ENCODE measurements at places on chromosomes 12 and 14. TPM values are rescaled to one million over a fixed set of nuclear protein-coding genes. Genes with fewer than 3 reads are reported as not detected.

- no peak overlapping the region for H3K4me3 ChIP-seq
- H3K27ac ChIP-seq = no peak overlapping the region
- H3K4me1 ChIP-seq = peaks cover 33% of the 10 kb centered on the region
Observed at GRCh38 chr14:88017535-88017934, 12.6 kb downstream of the GPR65 start.

MYF5 gene
- polyA plus RNA-seq = not detected

- no peaks in the 10 kb centered on the region for H3K27me3 ChIP-seq
- no peak for DNase-seq
- no peak overlapping the region for H3K4me3 ChIP-seq
- H3K27ac ChIP-seq = no peak overlapping the region
Observed at GRCh38 chr12:128312661-128313060, 45.7 kb downstream of the TMEM132C start.

GRCh38 chr14:100028990-100029677, 36.1 kb upstream of the EVL start:
- H3K27me3 ChIP-seq = no peaks in the 10 kb centered on the region
- no peaks in the 10 kb centered on the region for H3K4me1 ChIP-seq
- DNase-seq = no peak
- peak overlapping the region; percentile 79 for H3K27ac ChIP-seq
- H3K36me3 ChIP-seq = no peaks in the 10 kb centered on the region
- no peak overlapping the region for H3K4me3 ChIP-seq

DNA sequence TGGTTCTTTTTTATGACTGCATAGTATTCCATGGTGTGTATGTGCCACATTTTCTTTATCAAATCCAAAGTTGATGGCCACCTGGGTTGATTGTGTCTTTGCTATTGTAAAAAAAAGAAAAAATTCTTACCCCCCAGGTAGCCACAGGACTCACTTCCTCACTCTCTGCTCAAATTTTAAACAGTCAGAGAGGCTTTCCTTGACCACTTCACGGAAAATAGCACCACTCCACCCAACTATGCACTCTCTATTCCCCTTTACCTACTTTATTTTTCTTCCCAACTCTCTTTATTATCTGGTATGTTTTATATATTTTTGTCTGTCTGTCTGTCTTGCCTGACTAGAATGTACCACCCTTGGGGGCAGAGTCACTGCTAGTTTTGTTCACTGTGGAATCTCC, 205.3 kb downstream of the BTG1 start:
- H3K36me3 ChIP-seq = no peaks in the 10 kb centered on the region
- no peak overlapping the region for H3K4me3 ChIP-seq
- no peaks in the 10 kb centered on the region for H3K4me1 ChIP-seq
- no peak for DNase-seq

RNASE3 gene
- polyA plus RNA-seq = not detected

DNA sequence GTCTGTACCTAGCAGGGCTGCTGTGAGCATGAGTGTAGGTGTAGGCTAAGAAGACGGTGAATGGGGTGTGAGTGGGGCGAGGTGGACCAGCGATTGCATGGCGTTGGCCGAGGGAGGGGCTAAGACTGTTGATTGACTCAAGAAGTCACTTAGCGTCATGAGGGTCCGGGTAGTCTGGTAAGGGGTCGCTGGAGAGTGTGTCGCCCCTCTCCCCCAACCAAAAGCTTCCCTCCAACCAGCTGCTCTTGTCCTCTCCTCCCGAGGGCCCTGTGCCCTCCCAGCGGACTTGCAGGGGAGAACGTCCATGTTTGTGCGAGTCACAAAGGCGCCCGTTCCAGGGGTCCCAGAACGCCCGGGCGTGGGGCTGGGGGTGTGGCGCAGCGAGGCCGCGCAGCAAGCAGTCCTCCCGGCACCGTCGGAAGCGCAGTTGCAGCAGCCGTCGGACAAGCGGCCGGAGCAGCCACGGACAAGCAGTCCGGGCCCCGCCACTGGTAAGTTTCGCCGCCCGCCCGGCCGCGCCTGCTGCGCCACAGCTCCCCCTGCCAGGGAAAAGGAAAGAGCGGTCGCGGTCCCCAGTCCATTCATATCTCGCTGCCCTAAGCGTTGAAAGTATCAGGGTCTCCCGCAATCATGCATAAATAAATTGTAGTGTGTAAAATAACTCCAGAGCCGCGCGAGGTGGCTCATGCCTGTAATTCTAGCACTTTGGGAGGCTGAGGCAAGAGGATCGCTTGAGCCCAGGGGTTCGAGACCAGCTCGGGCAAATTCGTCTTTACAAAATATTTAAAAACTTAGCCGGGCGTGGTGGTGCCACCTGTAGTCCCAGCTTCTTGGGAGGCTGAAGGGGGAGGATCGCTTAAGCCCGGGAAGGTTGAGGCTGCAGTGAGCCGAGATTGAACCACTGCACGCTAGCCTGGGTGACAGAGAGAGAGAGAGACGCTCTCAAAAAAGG, at the start of gene CCDC63:
CCDC63 (plus strand) TSS at position 373 of the 952 bp plus-strand sequence. CDS start 5,968 bp downstream, outside the sequence.
- peak; percentile 28 for DNase-seq
- H3K27me3 ChIP-seq = peaks cover 40% of the 10 kb centered on the region

ADAM21 gene
- polyA plus RNA-seq = 0.21 TPM

WDR89 gene
- polyA plus RNA-seq = 12.5 TPM

DNA sequence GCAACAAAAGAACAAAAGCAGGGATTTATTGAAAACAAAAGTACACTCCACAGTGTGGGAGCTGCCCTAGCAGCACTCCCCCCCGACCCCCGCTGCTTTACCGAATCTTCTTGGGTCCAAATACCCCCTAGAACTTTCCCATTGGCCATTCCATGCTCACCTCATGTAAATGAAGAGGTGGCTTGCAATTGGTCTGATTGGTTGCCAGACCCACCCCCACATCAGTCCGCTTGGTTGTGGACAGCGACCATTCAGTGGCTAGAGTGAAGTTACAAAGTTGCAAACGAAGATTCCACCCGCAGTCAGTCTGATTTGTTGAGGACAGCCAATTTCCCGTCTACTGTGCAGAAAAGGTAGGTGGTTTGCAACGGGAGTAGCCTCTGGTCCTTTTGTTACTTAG, 3.9 kb downstream of the STYX start:
- H3K36me3 ChIP-seq = peaks cover 18% of the 10 kb centered on the region
- H3K4me3 ChIP-seq = no peak overlapping the region
- no peak overlapping the region for H3K27ac ChIP-seq

DNA sequence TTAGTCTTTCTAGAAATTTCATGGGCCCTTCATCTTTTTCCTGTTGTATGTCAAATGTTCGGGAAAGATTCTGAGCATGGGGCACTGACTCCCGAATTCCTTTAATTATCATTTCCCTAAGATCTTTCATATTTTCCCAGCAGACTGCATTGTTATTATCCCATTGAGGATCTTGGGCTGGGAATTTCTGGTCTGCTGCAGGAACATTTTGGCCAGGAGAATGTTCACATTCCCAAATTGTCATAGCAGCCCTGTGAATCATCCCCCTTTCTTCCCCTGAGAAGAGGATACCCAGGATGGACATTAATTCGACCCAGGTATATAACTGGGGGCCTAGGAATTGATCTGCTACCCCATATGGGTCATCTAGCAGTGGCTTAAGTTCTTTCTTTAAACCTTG, 112.5 kb downstream of the RIN3 start:
- H3K27ac ChIP-seq = no peak overlapping the region
- H3K36me3 ChIP-seq = peaks cover 66% of the 10 kb centered on the region
- H3K4me3 ChIP-seq = no peak overlapping the region
- peaks cover 9% of the 10 kb centered on the region for H3K4me1 ChIP-seq
- DNase-seq = no peak

DNA sequence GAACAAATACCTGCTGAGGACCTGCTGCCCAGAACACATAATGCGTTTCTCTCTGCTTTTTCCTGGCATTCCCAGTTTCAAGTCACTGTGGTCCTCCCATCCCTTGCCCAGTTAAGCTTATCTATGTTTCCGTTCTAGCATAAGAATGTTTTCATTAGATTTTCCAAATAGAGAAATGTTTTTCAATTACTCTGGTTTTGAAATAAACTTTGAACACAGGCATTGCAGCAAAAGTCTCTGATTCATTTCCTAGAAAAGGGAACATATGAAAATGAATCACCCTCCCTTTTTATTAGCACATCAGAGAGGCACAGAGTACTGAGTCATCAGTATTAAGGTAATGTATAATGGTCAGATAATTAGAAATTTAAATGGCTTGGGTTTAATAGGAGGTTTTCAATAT, 201.1 kb upstream of the TMEM260 start:
- no peaks in the 10 kb centered on the region for H3K36me3 ChIP-seq
- H3K27ac ChIP-seq = no peak overlapping the region

P2RX2 gene
- not detected for polyA plus RNA-seq

GRCh38 chr14:103332143-103332919, 1.7 kb upstream of the EIF5 start:
- peak overlapping the region; percentile 84 for H3K27ac ChIP-seq
- H3K4me1 ChIP-seq = peaks cover 13% of the 10 kb centered on the region
- peak overlapping the region; percentile 77 for H3K4me3 ChIP-seq
- H3K27me3 ChIP-seq = peaks cover 4% of the 10 kb centered on the region
- no peak for DNase-seq
- peaks cover 7% of the 10 kb centered on the region for H3K36me3 ChIP-seq

DNA sequence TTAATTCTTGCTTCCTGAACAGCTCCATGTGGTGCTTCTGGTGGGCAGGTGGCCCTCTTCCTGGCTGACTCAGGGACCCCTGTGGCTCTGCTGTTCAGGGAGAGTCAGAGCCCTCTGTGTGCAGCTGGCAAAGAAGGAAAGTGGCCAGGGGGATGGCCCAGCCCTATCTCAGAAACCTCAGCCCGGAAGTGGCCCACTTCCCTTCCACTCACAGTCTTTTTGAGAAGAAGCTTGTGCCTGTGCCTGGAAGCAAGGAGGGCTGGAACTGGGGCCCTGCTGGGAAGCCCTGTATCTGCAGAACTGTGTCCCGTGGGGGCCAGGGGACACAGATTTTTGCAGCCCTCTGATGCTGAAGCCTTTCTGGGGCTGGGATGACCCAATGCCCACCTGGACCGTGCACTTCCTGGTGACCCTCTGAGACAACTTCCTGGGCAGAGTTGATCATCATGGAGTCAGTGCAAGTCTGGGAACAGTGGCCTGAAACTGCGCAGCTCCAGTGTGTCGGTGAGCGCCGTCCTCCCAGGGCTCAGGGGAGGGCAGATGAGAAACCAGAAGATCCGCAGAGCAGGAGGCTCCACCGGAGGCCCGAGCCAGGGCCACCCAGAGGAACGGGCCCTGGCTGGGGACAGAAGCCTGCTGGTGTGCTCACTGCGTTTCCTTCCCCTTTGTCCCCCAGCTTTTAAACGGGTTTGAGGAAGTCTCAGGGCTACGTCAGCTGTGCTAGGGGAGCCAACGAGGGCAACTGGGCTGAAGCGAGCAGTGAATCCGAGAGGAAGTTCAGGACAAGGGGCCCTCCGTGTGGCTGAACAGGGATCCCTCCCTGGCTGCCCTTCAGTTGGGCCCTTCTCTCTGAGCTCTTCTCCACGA, 217.4 kb upstream of the RTL1 start:
- peaks cover 8% of the 10 kb centered on the region for H3K36me3 ChIP-seq
- H3K4me3 ChIP-seq = peak overlapping the region; percentile 97
- peaks cover 35% of the 10 kb centered on the region for H3K4me1 ChIP-seq
- H3K27ac ChIP-seq = peak overlapping the region; percentile 97

METTL17 gene
- 55.6 TPM for polyA plus RNA-seq

- no peak for DNase-seq
- no peak overlapping the region for H3K4me3 ChIP-seq
- peaks cover 15% of the 10 kb centered on the region for H3K27me3 ChIP-seq
Observed at GRCh38 chr12:103529306-103529705, 33.5 kb upstream of the C12orf42 start.

GRCh38 chr12:124130691-124131591, 157.9 kb downstream of the ZNF664 start:
- DNase-seq = no peak
- no peaks in the 10 kb centered on the region for H3K4me1 ChIP-seq
- H3K27me3 ChIP-seq = peaks cover 5% of the 10 kb centered on the region
- H3K36me3 ChIP-seq = no peaks in the 10 kb centered on the region
- H3K27ac ChIP-seq = no peak overlapping the region
- H3K4me3 ChIP-seq = no peak overlapping the region

DNA sequence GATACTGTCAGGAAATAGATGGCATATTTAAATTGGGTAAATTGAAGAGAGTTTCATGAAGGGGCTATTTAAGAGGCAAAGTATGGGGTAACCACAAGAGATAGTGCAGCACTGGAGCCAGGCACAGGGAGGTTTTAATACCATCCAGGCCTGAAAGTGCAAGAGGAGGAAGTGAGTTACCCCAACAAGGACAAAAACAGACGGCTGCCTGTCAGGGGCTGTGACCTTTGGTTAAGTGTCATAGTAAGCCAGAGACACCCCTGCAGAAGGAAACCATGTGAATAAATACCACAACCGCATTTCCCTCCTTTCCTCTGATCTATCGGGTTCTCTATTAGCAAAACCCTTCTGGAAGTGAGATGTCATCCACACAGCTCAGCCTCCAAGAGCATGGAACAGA, 122.0 kb upstream of the DHRS4 start:
- no peak overlapping the region for H3K27ac ChIP-seq
- no peaks in the 10 kb centered on the region for H3K27me3 ChIP-seq
- H3K4me3 ChIP-seq = no peak overlapping the region
- no peak for DNase-seq

DNA sequence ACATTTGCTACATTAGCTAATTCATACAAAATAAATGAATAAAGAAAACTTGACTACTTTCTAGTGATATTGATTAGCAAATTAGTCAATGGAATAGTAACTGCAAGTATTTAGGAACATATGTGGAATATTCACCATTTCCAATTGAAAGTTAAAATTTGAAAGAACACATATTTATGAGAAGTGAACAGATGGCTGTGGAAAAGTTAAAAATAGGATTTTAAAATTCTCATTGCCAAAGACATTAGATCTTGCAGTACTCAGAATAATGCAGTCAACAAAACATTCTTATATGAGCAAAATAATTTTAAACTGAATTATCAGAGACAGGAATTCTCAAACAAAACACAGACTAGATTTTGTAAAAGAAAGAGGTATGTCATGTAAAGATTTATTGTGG, 613.9 kb upstream of the NOVA1 start:
- no peaks in the 10 kb centered on the region for H3K27me3 ChIP-seq
- H3K4me1 ChIP-seq = no peaks in the 10 kb centered on the region
- no peaks in the 10 kb centered on the region for H3K36me3 ChIP-seq

DNA sequence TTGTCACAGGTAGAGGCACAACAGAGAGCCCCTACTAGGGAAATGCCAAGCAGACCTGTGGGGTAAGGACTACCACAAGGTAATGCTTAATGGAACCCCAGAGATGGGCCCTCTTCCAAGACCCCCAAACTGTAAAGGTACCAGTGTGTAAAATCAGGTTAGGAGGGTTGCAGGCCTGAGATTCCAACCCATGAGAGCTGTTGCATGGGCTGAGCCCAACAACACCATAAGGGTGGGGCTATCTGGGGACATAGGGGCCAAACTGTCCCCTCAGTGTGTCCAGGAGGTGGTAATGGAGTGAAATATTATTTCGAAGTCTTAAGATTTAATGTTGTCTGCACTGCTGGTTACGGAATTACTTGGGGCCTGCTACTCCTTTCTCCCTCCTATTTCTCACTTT, 620.2 kb downstream of the ETNK1 start:
- DNase-seq = no peak
- H3K4me1 ChIP-seq = no peaks in the 10 kb centered on the region
- no peak overlapping the region for H3K4me3 ChIP-seq

SLCO1B1 gene
- not detected for polyA plus RNA-seq

GRCh38 chr14:93909429-93910128, 17.6 kb upstream of the FAM181A start:
- H3K36me3 ChIP-seq = peaks cover 5% of the 10 kb centered on the region
- H3K27me3 ChIP-seq = peaks cover 22% of the 10 kb centered on the region
- no peak overlapping the region for H3K4me3 ChIP-seq

Data from naive B cell (primary cell).